ENCODE measurements at places on chromosomes 6 and 20.

DNA sequence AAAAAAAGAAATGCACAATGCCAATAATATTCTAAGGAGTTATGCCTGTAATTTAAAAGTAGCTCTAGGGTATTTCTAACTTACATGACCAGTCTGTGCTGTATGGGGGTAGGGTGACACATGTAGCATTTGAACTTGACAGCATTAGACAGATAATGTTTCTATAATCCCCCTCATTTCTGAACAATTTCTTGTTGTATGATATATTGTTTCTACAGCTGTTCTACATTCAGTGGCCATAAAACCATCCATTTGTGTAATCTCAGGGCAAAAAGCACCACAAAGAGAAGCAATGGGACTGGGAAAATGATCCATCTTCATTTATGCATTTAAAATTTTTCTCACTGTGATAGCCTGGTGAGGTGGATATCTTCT, 767.8 kb downstream of the TFAP2A start:
- DNase-seq = no peak

GRCh38 chr6:46573140-46573539, 79.5 kb downstream of the CYP39A1 start:
- no peak for DNase-seq

- DNase-seq = no peak
Observed at GRCh38 chr6:145045582-145045981, 689.7 kb downstream of the EPM2A start.

GRCh38 chr20:19977373-19977770, 39.8 kb upstream of the NAA20 start:
- no peak for DNase-seq

DNA sequence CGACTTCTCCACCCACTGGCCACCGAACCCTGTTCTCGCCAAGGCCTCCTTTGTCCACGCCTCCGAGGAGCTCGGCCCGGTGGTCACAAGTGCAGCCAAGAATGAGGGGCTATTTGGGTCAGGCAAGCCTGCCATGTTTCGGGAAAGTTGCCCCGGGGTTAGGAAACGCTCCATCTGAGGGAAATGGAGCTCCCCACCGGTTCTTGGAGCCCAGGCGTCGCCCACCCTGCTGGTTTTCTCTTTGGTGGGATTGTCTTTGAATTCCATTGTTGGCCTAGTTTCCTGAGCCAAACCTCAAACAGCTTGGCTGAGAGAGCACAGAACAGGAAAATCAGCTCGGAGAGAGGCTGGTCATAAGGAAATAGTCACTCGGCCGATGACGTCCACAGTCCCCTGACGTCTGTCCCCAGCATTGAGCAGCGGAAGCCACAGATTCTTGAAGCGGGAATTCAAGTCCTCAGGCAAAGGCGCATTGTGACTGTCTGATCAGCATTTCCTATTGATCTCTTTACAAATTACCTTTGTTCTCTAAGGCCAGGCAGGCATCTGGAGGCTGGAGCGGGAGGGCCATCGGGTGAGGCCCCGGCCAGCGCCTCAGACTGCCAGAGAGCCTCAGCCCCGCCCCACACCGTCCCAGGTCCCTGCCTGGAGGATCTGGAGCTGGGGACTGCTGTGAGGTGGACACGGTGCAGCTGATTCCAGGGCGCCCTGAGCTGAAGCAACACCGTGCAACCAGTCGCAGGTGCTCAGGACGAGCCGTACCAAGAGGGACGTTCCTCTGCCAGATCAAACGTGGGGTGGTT, 138.6 kb downstream of the DLL1 start:
- DNase-seq = no peak

DNA sequence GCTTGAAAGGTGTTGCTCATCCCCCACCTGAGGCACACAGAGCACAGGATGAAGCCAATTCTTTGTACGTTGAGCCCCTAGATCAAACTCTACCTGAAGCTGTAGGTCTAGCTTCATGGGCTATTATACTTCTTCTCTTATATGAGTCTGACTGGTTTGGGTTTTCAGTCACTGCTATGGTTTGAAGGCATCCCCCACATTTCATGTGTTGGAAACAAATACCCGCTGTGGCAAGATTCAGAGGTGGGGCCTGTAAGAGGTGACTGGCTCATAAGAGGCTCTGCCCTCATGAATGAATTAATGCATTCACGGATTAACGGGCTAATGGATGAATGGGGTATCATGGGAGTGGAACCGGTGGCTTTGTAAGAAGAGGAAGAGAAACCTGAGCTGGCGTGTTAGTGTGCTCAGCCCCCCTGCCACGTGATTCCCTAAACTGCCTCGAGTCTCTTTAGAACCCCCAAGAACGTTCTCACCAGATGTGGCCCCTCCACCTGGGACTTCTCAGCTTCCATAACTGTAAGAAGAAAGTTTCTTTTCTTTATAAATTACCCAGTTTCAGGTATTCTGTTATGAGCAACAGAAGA, 39.2 kb downstream of the PREX1 start:
- no peak for DNase-seq

DNA sequence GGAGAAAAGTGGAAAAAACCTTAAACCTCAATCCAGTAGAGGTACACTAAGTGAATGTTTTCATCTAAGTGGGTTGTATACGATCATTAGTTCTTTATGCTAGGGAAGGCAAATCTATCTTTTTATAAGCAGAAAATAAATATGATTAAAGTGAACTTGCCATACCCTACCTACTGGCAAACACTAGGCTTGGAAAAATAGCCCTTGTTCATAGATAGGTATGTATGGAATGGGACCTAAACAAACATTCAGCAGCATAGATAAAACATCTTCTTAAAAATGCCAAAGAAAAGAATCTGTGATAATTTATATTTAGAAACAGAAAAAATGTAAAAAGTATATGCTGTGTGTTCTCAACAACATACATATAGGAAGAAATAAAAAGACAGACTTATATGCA, 18.8 kb downstream of the REV3L start:
- no peak for DNase-seq

GRCh38 chr6:11566609-11567008, 29.1 kb downstream of the TMEM170B start:
- DNase-seq = no peak

DNA sequence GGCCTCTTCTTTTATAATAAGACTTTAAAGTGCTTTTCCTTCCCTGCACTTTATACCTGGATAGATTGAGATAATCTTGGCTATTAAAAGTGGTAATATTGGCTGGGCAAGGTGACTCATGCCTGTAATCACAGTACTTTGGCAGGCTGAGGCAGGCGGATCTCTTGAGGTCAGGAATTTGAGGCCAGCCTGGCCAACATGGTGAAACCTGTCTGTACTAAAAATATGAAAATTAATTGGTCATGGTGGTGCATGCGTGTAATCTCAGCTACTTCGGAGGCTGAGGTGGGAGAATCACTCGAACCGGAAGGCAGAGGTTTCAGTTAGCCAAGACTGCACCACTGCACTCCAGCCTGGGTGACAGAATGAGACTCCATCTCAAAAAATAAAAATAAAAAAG, 197.1 kb upstream of the RGS17 start:
- no peak for DNase-seq

Data from OCI-M1 (cell line).